ENCODE measurements at places on chromosomes 16 and 17.

- DNase-seq, result peak; percentile 67
These were observed 74.6 kb downstream of the CMC2 start for GRCh38 chr16:80931801-80932707.

DNA sequence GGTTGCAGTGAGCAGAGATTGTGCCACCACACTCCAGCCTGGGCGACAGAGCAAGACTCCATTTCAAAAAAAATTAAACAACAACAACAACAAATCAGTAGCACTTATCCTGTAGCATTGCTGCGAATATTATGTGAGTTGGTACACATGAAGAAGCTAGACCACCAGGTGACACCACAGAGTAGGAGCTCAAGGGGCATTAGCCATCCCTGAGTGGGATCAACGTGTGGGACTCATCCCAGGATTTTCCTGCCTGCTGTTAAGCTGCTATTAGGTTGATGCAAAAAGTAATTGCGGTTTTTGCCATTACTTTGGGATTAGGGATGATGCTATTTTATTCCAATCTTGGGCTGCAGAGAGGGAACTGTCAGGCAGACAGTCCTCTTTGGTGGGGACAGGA is 47.2 kb downstream of the OTOA start:
- DNase-seq, result no peak

GRCh38 chr16:741986-742629 is 1.3 kb upstream of the CIAO3 start:
- no peak for DNase-seq

GRCh38 chr17:38746849-38747462 is 1.2 kb downstream of the PCGF2 start:
- DNase-seq, result no peak

GRCh38 chr17:6660805-6661463 is 9.4 kb downstream of the C17orf100 start:
- no peak for DNase-seq

DNA sequence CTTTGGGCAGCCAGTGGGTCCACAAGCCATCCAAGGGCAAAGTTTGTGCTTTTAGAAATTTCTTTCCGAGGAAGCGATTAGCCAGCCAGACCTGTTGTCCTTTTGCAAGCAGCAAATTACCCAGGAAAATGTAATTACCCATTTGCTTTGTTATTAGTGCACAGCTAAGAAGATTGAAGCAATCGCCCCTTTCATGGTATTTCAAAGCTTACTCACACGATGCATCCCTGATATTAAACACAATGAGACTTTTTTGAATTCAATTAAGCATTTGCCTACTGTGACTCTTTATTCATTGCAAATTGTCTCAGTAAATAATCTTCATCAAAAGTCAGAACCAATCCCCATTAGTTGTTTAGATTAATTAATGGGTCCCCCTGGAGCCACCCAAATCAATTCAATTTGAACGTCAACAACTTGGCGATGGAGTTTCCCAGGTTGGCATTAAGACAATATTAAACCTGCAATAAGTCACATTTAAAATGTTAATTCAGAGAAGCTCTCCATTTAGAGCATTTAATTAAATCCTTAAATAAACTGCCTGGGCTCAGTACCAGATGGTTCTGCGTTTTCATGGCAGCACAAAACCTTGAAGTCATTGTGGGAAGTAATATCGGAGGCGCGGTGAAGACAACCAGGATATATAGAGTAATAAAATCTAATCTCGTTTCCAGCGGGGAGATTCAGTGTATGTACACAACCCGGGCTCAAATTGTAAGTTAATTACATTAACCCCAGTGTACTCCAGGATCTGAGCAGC is 366.2 kb upstream of the TNRC6C start:
- no peak for DNase-seq

DNA sequence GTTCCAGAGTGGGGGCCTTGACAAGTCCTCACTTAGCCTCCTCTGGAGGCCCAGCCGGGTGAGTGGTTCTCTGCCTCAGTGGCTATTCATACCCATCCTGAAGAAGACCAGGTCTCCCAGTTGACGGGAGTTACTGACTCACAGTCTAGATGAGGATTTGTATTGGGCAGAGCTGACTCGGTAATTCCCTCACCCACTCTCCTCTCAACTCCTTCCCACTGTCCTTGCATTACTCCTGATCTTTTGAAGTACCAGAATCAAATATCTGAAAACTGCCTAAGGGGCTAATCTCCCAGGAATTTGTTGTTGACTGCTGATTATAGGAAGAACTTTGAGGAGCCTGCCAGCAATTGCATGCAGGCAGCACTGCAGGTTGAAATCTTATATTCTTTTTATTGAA is 14.2 kb downstream of the SAP30BP start:
- peak; percentile 26 for DNase-seq

GRCh38 chr17:40321524-40321929 is 12.5 kb downstream of the RARA start:
- DNase-seq, result no peak

DNA sequence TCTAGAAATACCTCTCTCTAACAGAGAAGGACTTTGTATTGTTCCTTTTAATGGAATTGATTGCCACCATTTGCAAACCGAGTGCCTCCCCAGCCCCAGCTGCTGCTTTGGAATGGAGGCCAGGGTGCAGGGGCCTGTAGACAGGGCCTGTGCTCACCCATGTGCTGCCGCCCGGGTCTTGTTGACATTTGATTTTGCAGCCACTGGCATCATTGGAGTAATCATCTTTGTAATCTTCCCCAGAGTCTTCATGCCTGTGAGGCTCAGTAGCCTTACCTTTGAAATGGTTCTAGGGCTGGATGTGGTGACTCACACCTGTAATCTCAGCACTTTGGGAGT is 119.8 kb downstream of the CLEC16A start:
- no peak for DNase-seq

DNA sequence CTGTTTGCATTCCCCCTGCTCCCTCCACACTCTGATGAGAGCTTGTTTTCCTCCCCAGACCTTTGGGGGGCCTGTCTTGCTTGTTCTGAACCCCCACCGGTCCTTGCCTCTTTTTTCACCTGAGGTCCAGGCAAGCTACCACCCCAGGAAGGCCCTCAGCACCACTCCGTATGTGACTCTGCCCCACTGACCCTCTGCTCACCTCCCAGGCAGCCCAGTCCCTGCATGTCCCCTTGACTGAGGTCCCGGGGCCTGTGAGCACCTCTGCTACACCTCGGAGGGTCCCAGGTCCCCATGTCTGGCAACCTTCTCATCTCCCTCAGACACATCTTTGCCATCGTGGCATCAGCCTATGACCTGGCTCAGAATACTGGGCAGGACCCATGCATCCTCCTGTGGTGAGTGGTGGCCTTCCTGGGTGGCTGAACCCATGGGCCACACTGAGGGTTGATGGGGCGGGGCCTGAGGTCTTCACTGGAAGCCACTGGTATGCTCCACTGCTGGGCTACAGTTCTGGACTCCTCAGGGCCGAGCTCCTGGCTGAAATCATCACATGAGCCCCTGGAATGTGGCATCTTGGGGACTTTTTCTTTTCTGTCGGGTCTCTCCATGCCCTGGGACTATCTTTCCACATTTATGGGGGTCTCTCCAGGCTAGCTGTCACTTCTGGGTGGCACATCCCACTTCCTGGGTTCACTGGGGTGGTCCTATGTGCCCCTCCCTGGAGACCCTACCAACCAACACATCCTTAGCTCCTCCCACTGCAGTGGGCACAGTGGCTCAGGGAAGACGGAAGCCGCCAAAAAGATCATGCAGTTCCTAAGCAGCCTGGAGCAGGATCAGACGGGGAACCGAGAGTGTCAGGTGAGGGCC is 3.5 kb downstream of the MYO15B start:
- DNase-seq, result no peak

DNA sequence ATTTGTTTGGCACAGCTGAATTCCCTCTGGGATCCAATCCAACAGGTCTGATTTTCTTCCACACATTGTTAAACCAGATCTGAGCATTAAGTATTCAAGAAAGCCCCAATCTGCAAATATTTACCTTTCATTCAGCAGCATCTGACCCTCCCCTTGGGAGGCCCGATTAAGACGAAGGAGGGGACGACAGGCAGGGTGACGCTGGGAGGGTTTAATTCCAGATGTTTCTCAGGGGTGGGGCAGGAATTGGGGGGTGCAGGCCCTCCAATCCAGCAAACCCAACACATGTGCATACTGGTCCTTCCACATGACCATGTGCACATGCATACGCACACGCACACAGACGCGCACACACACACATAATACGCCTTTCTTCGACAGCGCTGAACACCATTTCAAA is 240.5 kb downstream of the GSG1L start:
- no peak for DNase-seq

DNA sequence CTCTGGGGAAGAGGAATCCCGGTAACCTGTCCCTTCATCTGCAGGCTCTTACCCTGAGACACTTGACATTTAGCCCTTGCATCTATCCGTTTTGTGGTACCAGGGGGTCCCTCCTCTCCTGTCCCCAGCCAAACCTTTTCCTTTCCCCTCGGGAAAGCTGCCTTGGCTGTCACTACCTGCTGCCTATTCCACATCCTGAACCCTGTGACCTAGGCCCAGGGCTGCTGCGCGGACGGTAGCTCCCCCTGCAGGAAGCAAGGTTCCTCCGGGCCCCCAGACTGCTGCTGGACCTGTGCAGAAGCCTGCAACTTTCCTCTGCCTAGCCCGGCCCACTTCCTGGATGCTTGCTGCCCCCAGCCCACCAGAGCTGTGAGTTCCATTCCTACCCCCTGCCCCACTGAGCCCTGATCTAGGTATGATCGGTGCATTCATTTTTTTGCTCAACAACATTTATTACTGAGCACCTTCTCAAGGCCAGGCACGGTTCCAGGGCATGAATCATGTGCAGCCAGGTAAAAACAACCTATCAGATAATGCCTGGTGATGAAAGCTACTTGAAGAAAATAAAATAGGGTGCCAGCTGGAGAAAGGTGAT is 10.5 kb upstream of the ALDOA start:
- peak; percentile 85 for DNase-seq

- no peak for DNase-seq
These were observed 10.6 kb downstream of the ADCY7 start for GRCh38 chr16:50276801-50277555.

DNA sequence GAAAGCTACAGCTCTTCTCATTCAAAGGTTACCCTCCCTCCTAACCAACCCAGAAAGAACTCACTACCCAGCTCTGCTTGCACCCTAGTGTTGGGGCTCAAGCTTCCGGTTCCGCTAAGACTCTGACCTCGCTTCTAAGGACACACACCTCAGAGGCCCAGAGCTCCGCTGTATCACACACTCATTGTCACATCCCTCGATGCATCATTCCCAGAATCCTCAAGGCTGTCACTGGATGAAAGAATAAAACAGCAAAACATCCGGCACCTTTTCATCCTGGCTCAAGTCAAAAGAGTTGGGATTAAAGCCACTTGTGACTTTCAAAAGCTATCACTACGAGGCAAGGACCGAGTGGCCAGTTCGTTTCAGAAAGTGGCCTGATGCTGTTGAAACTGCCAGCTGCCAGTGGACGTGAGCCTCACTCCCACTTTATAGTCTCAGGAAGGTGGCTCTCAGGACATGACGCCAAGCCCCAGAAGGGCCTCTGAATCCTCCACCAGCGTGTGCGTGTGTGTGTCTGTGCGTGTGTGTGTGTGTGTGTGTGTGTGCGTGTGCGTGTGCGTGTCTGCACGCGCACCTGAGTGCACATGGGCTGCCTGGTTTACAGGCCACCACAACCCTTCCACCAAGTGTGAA is 29.0 kb downstream of the ZFHX3 start:
- no peak for DNase-seq

DNA sequence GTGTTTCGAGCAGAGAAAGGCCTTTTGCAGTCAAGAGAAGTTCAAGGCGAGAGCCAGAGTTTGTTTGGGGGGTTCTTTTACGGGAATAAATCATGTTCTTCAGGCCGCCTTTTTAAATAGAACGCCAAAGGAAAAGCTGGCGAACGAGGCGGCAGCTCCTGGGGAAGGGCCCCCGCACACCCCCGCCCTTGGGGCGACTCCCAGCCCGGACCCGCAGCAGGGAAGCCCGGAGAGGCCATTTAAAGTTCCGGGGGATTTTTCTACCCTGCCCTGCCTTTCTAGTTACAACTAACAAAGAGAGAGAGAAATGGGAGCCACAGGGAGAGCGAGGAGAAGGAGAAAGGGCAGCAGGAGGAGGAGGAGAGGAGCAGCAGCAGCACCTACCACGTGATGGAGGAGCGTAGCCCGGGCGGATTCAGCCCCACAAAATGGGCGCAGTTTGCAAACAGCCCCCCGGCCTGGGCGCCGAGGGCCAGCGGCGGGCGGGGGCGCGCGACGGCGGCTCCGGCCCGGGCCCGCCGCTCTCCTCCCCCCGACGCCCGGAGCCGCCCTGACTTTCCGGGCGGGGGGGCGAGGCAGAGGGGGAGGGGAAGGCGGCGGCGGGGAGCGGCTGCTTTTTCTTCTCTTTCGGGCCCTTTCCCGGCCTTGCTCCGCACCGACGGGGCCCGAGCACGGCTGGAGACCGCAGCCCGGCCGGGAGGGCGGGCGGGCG is 634 bp downstream of the KANSL1 start:
- peak; percentile 86 for DNase-seq

DNA sequence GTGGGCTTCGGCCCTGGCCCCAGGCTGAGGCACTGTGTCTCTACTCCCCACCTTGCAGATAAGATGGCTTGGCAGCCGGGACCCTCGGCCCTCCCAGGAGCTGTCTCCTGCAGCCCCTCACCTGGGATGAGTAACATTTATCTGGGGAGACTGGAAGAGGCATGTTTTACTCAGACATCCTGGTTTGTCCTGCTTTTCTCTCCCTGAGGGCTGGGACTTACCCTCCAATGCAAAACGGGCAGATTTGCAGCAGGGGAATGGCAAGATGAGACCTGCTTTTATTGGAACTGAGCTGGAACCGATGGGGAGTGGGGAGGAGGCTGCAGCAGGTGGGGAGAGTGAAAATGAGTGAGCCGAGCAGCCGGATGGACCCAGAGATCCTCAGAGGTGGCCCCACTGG is 27.3 kb upstream of the UBE2G1 start:
- peak; percentile 66 for DNase-seq

DNA sequence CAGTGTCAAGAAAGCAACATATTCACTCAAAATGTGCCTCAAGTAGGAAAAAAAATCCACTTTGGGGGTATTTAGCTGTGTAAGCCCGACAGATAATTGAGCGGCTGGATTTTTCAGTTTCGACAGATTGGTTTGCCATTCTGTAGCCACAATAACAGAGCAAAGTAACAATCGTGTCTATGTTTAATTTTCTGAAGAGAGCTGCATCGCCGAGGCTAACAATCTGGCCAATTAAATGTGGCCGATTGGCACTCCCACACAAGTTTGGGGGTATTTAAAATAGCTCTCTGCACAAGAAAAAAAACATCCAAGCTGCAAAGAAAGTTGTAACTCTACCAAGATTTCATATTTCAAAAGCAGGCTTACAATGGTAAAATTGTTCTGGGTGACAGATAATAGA is 99.7 kb upstream of the CDH13 start:
- DNase-seq, result no peak

DNA sequence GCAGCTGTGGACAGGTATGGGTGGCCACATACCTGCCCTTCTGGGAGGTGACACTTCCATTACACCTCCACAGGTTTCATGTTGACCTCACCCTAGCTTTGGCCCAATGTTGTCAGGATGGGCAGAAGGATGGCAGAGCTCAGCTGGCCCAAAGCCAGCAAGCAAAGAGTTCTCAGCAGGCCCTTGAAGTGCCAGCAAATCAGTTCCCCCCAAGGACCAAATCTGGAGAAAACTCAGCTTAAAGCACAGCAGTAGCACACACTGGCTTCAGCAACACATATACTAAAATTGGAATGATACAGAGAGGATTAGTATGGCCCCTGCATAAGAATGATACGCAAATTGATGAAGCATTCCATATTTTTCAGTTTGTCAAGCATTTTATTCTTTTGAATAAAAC is 13.4 kb downstream of the ARL4D start:
- no peak for DNase-seq

All from ELF-1 (cell line).